ENCODE measurements at places on chromosomes 3 and 15.

DNA sequence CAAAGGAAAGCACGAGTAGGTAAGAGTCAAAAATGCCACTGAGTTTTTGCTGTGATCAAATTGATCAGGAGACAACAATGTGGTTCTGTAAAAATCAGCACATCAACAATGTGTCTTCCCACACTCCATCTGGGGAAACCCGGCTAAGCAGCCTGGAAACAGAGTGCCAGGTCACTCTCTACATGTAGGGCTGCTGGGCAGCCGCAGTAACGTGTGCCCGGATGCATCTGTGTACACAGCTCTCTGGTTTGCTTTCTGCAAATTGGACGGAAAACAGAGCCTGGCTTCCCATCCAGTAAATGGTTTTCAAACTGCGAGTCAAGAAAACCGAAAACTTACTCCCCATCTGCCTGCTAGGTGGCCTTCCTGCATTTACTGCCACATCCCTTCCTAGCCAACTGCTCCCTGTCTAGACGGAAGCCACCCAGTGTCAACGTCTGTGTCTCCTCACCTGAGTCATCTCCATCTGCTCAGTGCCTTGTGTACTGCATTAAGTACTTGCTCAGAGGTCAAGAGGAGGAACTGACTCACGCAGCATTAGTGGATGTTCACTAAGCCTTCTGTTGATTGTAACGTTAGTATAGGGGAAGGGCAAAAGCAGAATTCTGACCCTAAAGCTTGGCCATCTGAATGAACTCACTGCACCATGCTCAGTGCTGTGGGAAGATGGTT, 124.1 kb downstream of the TJP1 start:
- ATAC-seq, result no peak

DNA sequence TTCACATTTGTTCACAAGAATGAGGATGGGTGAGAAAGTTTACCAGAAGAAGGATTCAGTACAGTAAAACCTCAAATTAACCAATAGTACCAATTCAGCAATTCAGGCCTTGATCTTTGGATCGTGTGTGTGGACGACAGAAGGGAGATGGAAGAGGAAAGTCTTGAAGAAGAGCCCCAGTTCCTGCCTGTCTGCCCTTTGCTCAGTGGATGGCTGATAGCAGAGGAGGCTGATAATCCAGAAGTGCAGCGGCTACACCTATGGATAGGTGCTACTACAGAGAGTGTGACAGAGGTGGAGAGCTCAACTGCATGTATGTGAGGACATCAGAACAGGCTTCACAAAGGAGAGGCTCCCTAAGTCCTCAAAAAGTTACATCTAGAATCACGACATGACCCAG, 29.2 kb upstream of the PLXND1 start:
- ATAC-seq, result no peak

GRCh38 chr3:44242721-44243120, 1.0 kb downstream of the TOPAZ1 start:
- no peak for ATAC-seq

GRCh38 chr3:181278468-181279238, 289.1 kb upstream of the DNAJC19 start:
- no peak for ATAC-seq

DNA sequence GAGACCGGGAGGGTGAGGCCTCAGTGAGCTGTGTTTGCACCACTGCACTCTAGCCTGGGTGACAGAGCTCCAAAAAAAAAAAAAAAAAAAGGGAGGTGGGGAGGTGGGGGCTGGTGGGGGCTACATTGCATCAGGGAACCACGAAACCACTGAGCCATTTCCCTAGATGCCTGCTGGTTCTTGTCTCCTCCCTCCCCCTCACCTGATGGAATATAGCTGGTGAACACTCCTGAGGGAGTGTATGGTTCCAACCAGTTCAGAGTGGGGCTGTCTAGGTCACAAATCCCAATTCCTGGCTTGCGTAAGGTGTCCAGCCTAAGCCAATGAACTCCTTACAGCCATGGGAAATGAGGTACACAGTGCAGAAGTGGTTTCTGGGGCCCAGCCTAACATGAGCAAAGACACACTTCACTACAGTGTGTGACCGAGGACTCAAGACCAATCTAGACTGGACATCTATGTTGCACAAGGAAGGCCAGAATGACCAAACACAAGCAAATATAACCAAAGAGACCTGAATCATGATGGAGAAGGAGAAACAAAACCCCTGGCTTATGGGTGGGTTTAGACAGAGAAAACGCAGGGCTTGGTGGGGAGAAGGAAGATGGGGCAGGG, 39.1 kb upstream of the OSBPL11 start:
- no peak for ATAC-seq

- no peak for ATAC-seq
These were observed 64.4 kb downstream of the NSMCE3 start for GRCh38 chr15:29205186-29205585.

DNA sequence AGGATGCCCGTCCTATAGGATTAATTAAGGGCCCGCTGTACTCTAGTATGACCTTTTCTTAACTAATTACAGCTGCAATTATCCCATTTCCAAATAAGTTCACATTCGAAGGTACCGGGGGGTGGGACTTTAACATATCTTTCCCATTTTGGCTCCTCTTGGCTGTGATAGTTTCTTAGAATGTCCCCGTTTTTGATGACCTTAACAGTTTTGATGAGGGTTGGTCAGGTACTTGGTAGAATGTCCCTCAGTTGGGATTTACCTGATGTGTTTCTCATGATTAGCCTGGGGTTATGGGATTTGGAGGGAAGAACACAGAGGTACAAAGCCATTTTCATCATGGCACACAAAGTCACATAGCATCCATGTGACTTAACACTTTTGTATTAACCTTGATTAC, 18.2 kb downstream of the RTP1 start:
- no peak for ATAC-seq

DNA sequence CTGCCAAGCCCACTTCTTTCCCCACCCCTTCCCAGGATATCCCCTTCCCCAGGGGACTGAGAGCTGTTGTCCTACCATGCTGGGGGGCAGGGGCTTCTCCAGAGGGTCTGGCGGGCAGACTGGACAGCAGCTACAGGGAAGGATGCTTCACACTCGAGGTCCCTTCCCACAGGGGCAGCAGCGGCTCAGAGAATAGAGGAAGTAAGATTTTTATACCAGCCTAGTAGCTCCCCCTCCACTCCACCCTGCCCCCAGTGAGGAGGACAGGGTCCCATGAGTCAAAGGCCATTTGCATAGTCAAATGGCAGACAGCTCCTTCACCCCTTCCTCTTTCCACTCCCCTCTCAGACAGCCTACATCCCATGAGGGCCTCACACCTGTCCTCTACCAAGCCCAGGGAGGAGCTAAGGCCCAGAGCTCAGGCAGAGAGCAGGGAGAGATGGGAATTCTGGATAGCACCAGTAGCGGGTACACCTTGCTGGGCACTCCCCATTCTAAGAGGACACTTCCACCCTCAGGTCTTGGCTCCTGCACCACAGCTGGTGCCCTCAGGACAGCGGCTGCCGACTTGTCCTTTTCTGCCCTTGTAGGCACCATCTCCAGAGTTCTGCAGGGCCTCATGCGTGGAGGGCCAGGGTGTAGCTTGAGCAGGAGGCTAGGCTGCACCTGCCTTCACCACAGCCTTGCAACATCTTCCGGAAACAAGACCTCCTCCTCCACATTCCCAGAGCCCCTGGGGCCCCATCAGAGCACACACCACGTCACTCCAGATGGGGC, at the start of gene TLR9:
Gene TLR9 (minus strand): TSS at position 194 of the 777 bp plus-strand sequence. CDS start 116 bp downstream, at position 78.
- peak; percentile 60 for ATAC-seq

DNA sequence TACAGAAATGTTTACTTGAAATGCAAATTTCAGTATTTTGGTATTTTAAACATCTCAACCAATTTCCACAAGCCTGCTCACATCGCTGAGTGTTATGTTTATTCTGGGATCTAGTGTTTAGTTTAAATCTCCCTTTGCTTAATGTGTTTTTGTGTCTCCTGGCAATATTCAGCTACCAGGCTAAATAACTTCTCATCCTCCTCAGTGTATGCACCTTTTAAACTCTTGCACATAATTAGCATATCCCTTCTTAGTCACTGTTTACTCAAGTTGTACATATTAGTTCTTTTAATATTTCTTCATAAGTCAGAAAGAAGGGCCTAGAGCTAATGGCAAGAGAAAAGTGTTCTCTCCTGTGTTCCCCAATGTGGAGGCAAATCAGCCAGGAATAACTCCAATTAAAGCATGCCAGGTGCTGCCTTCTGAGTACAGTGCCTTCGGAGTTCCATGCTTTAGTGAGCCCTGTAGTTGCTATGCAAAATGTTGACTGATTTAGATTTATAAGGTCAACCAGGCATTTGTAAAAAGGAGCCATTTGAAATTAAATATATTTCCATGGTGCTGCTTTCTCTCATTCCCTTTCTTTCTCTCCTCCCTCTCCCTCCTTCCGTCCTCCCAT, 234.3 kb downstream of the GAP43 start:
- no peak for ATAC-seq

- ATAC-seq, result no peak
These were observed 845.4 kb downstream of the NAALADL2 start for GRCh38 chr3:175704366-175705055.

DNA sequence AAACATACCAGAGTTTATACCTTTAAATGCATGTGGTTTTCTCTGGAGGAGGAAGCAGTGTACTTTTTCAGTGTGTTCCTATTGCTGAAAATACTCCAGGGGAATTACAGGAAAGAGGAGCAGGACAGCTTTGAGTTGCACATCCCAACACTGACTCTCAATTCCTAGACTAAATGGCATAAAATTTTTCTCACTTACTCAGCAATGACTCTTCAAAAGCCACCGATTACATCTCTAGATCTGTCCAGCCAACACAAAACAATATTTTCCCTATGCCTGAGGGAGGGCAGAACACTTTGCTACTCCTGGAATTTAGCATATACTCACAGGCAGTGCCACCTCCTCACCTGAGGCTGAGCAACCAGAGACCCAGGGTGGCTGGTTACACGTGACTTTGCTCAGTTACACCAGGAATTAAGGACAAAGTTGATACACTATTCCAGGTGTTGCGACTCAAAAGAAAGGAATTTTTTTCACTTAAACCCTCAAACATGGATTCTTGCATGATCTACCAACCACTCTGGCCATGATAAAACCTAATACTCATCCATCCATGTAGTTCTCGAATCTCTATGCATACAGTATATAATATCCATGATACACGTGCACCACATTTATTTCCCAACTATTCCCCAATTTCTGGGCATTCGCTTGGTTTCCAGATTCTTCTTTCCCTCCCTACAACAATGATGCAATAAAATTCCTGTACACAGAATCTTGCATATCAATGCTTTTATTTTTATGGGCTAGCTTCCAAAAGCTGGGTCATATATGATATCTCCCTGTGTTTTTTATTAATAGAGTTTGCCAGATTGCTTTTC, 194.6 kb downstream of the THRB start:
- ATAC-seq, result no peak

GRCh38 chr15:36422631-36423030, 156.8 kb upstream of the CDIN1 start:
- ATAC-seq, result no peak

GRCh38 chr15:97903971-97904572, 56.4 kb upstream of the ARRDC4 start:
- no peak for ATAC-seq

- ATAC-seq, result no peak
These were observed 66.9 kb downstream of the CEP63 start for GRCh38 chr3:134552784-134553183.

DNA sequence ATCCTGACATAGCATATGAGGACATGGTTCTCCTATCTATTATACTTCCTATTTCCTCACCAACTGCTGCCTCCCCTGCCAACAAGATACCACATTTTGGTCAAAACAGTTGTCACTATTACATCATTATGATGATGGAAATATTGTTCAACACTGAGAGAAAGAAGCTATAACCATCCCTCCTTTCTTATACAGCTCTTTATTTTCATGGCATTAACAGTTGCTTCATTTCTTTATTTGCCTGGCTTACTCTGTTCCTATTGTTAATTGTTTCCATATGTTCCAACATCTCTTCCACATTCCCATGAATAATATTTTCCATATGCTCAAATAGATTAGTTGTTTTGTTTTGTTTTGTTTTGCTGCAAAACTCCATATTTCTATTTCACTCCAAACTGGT, 40.8 kb upstream of the FILIP1L start:
- no peak for ATAC-seq

Measured in activated CD4-positive, CD25-positive, alpha-beta regulatory T cell treated with anti-CD3 and anti-CD28 coated beads, Interleukin-2, amount 50 U/mL, for 24 hours (primary cell).